ENCODE measurements at places on chromosomes 7 and 10. TPM values are rescaled to one million over a fixed set of nuclear protein-coding genes. Genes with fewer than 3 reads are reported as not detected.

Gene AGAP5
- 0.81 TPM for total RNA-seq

Gene ATP6V1F
- 96.2 TPM for total RNA-seq

Gene MINDY3
- 40.3 TPM for total RNA-seq

Gene RSPH10B2
- not detected for total RNA-seq

Gene CPA4
- 14.7 TPM for total RNA-seq

Gene VKORC1L1
- 11.0 TPM for total RNA-seq

Gene SLC16A12
- not detected for total RNA-seq

Gene LIPN
- total RNA-seq, result not detected

Gene ACSM6
- not detected for total RNA-seq

Gene ASIC3
- not detected for total RNA-seq

Gene ZKSCAN5
- 10.2 TPM for total RNA-seq

Gene GBX1
- not detected for total RNA-seq

Gene DNAJC30
- total RNA-seq, result 1.3 TPM

- no peak for DNase-seq
These were observed 2.6 kb upstream of the PCBD1 start for GRCh38 chr10:70890917-70891431.

DNA sequence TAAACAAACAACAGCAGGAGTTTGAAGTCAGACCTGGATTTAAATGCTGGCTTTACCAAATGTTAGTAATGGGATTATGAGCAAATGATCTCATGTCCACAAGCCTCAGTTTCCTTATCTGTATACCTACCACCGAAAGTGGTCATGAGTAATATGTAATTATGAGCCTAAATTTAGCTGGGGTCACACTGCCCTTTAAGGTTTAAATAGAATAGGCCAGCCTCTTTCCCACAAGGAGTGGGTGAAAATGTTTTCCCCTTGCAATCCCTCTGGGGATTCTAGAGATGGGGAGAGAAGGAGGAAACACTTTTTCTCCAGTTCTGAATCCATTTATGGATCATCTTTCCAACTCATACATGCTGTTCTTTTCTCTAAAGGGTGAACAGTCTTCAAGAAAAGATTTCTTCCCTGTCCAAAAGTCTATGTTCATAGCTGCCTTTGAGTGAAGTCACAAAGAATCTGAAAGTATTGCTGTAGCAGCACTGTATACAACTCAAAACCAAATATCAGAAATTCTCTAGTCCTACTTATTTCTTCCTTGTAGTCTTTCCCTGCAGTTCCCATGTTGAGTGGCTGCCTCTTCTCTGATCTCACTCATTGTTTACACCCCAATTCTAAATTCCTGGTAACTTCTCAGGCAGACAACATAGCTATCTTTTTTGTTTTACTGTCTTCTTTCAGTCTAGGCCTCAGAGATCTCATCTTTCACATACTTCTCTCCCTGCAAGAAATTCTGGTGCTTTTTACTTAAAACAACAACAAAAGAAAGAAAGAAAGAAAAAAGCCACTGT, 7.4 kb upstream of the TSPAN12 start:
- no peak for DNase-seq

DNA sequence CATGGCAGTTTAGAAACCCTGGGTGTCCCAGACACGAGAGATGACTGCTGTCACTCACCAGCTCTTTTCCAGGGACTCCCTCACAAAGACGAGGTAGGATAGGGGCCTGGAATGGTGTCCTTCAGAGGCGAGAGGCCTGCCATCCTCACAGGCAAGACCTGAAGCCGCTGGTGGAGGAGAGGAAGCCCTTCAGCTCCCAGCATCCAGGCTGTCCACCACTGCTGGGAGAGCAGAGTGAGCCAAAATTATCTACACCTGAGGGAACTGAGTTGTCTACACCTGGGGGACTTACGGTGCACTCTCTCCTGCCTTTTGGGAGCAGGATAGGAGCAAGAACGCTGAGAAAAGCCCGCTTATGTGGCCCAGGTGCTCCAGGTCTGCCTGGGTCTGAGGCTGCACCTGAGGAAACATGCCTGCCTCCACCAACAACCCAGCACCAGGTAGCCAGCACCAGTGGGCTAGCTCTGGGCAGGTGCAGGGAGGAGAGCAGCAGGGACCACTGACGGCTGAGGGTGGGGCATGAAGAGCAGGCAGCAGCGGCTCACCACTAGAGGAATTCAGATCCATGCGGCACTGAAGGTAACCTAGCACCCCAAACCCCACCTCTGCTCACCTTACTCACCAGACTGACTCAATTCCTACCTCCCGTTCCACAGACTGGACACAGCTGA, 357.2 kb downstream of the SH2D4B start:
- no peak for DNase-seq

DNA sequence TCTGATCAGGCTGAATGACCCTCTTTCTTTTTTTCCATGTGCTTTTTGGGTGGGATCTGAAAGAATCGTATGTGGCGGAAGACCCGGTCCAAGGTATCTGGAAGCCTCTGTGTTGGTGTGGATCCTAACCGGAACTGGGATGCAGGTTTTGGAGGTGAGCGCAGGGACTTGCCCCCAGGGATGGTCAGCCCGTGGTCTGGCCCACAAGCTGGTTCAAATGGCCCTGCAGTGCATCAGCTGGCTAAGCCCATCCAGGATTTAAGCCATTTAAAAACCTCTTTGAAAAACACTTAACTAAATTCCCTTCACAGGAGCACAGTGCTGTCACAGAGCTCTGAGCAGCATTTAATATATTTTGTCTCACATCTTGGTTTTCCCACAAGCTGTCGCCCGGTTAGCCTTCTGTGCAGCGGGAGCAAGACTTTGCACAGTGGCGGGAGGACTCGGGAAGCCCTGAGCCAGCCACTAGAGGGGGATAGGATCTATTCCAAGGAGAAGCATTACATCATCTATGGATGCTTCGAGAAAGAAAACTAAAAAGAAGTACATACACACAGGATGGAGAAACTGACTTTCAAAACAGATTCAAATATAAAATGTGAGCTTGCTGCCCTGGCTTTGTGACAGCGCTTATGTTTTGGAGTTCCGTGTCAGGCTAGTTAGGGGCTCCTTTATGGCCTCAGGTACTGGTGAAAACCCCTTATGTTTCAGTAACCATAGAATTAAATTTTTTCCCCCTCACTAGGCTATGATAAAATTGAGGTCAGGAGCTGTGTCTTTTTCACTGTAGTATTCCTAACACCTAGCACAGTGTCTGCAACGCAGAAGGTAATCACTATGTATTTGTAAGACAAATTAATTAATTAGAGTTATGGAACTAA, 11.3 kb downstream of the CPA2 start:
- no peak for DNase-seq

DNA sequence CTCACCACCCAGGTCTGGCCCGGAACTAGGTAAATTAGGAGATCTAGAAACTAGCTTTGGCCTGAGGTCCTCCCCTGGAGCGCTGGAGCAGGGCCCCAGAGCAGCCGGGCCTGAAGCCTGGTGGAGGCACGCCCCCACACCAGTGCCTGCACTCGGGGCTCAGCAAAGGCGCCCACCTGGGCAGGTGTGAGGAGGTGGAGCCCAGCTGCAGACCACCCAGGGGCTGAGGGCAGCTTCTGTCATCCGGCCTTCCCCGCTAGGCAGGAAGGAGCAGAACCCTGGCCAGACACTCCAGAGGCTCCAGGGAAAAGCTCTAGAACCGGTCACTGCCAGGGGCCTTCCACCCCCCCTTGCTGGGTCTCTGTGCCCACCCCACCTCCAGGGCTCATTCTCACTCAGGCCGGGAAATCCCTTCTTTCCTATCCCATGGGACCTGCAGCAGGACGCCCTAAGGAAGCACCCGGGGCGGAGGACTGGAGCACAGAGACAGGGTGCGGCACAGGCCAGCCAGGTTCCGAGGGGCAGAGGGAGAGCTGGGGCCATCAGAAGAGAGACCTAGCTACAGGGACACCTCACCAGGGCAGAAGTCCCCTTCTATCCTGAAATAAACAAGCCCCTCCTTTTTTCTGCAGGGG, 161.2 kb downstream of the NRF1 start:
- DNase-seq, result no peak

DNA sequence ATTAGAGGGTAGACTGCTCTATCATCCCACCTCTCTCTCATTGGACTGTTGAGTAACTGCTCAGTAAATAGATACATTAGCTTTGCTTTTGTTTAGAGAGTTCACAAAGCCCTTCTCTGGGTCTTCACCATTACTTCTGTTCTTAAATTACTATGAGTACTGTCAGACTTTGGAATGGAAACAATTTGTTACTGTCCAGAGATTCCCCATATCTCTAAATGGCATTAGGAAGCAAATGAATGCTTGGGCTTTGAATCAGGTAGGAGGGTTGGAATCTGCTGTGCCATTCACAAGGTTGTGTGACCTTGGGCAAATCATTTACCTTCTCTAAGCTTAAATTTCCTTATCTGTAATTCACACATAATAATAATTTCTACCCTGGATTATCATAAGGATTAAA, 541.0 kb upstream of the FZD8 start:
- no peak for DNase-seq

GRCh38 chr10:103067484-103067883, 125.6 kb downstream of the NT5C2 start:
- DNase-seq, result no peak
